Renal cortex interstitium (tissue), 15 donors: ENCODE measurements at places on chromosomes 5 and 9. TPM values are rescaled to one million over a fixed set of nuclear protein-coding genes. Genes with fewer than 3 reads are reported as not detected.
A peak's percentile ranks its signal among the peaks of the same experiment; 100 is the strongest.

The SHC3 gene
- 2.4 TPM for polyA plus RNA-seq

DNA sequence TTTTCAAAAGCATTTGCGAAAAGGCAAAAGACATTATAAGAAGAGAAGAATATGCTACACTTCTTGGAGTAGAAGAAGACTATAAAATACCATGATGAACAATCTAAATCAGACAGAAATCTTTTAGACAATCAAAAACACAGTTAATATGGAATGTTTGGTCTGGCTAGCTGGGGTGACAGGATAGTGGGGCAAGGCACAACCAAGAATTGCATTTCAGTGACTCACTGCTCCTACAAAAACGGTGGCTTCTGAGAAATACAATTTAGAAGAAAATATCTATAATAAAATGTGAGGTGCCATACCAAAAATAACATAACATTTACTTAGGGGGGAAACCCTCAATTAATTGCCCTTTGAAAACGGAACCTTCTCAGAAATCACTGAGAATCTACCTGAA lies 363.4 kb downstream of the NPR3 start:
- no peak for DNase-seq

GRCh38 chr9:131310833-131311554 lies 21.5 kb downstream of the PLPP7 start:
- DNase-seq, result no peak

DNA sequence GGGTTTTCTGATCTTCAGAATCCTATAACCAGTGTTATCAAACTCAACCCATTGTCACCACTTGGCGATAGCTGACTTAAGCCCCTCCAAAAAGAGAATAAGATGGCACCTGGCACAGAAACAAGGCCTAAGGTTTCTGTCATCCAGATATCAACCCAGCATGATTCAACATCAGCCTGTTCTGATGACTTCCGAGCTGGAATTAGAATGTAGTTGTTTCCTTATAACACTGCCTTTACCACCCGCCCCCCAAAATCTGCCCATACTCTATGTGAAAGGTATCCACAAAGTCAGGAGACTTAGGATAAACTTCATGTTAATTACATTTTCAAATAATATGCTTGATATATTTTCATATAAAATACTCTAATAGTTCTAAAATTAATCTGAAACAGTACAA lies 5.2 kb downstream of the KLF9 start:
- DNase-seq, result no peak

DNA sequence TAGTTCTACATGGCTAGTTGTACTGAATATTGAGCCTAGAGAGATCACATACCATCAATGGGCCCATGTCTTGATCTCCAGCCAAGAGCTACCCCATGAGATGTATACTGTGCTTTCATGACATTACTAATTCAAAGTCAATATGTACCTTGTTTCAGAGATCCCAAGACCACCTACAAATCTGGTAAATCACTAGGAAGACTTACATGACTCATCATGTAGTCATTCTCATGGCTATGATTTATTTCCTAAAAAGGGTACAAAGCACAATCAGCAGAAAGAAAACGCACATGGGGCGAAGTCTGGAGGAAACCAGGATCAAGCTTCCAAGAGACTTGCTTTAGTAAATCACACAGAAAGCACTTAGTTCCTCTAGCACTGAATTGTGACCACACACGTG lies 103.0 kb downstream of the PCSK5 start:
- DNase-seq, result no peak

DNA sequence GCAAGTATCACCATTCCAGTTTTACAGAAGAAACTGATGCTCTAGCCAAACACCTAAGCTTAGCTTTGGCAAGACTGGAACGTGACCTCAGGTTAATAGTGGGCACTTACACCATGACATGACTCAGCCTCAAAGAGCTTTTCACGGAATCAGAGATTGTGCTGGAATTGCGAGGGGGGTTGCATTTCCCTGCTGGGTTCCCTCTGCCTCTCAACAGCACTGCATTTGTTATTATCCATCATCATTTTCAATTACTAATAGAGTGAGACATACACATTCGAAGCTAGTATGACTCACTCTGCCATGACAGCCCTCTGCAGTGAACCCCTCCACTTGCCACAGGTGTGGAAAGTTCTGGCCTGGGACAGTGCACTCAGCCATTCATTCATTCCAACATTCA lies 8.0 kb downstream of the SPOCK1 start:
- no peak for DNase-seq

- no peak for DNase-seq
These were observed 149.5 kb downstream of the HSPA4 start for GRCh38 chr5:133201310-133201709.

DNA sequence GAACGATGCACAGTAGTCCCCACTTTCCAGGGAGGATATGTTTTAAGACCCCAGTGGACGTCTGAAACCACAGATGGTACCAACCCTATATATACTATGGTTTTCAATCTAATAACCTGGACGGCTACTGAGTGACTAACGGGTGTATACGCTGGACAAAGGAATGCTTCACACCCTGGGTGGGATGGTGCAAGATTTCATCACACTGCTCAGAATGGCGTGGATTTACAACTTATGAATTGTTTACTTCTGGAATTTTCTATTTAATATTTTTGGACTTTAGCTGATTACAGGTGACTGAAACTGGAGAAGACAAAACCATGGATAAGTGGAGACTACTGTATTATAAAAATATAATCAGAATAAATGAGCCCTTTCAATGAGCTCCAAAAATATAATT lies 147.6 kb upstream of the TRIM32 start:
- DNase-seq, result no peak

The PLK2 gene
- polyA plus RNA-seq, result 152 TPM

GRCh38 chr5:56298336-56299090 lies 65.4 kb upstream of the ANKRD55 start:
- DNase-seq, result no peak

- DNase-seq, result no peak
These were observed 3.0 kb upstream of the GLRX start for GRCh38 chr5:95825495-95825894.

- DNase-seq, result no peak
These were observed 39.4 kb downstream of the ZSWIM6 start for GRCh38 chr5:61371474-61371873.

DNA sequence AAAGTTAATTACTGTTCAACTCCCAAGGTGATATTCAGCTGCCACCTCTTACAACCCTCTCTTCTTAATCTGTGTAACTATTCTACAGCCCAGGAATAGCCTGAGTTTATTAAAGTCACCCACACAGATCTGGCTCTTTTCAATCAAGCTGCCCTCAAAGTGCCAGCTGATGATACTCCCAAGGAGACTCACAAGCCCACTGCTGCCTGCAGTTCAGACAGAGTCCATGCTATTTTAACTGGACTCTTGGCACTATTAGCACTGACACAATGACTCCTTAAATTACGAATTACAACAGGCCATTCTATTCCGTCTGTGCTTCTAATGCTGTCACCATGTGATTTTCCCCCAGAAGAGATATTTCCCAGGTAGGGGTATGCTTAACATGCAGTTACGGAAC lies 26.3 kb downstream of the REEP5 start:
- no peak for DNase-seq

GRCh38 chr5:174328631-174329299 lies 283.3 kb downstream of the NSG2 start:
- no peak for DNase-seq

GRCh38 chr9:115672477-115673316 lies 480.9 kb upstream of the PAPPA start:
- peak; percentile 49 for DNase-seq

The GZMA gene
- polyA plus RNA-seq, result 0.50 TPM
